BJ (cell line): ENCODE measurements at places on chromosomes 2 and 18.

DNA sequence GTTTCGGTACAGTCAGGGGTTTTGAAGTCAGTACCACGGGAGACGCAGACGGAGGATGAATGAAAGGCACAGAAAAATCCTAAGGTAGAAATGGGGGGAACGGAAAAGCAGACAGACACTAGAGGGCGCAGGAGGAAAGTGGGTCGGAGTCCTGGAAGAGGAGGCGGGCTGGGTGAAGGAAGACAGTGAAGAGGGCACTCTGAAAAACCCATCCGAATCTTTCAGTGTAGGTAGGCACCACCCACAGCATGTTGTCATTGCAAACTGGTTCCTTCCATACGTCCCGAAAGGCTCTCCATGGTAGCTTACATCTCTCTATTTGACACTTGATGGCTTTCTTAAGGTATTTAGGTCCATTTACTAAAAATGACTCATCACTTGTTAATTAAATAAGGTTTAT is 18.5 kb upstream of the ZNF236 start:
- no peak for DNase-seq

- DNase-seq: peak; percentile 50
Measured at GRCh38 chr2:216775043-216775453, 79.7 kb upstream of the IGFBP5 start.

DNA sequence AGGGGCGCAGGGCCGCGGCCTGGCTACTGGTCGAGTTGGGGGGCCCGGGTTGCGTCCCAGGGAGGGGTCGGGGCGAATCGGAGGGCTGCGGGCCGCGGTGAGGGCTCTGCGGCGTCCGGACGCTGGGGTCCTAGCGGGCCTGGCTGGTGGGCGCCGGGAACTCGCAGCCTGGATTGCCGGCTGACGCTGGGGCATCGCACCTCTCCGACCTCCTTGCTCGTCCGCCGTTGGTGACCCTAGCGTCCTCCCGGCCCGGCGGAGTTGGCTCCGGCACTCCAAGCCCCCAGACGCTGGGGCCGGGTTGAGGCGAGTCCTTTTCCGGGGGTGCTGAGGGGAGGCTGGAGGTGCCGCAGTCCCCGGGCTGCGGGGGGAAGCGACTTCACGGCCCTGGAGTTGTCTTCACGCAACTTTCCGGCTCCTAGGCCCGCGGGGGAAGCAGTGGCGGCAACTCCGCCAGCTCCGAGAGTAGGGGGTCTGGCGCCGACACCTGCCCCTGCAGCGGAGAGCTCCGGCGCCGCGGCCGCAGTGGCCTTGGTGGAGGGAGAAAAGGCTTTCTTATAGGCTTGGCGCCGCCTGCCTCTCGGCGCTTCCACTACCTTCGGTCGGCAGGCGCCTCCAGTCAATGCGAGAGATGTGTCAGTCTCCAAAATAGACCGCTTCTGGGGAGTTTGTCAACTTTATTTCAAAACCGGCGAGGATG is 70.3 kb downstream of the HAUS1 start:
- no peak for DNase-seq

- peak; percentile 80 for DNase-seq
Measured at GRCh38 chr2:109173311-109174171, 44.5 kb downstream of the SH3RF3 start.
